Stimulated activated CD4-positive, alpha-beta T cell treated with anti-CD3 and anti-CD28 coated beads, TNF-alpha, amount 100 ng/mL, for 24 hours (primary cell): ENCODE measurements at places on chromosomes 4 and X.

GRCh38 chr4:118076958-118077766 is 42.9 kb downstream of the NDST3 start:
- no peak for DNase-seq

- DNase-seq = no peak
Observed at GRCh38 chr4:53763813-53764597, 172.7 kb upstream of the LNX1 start.

DNA sequence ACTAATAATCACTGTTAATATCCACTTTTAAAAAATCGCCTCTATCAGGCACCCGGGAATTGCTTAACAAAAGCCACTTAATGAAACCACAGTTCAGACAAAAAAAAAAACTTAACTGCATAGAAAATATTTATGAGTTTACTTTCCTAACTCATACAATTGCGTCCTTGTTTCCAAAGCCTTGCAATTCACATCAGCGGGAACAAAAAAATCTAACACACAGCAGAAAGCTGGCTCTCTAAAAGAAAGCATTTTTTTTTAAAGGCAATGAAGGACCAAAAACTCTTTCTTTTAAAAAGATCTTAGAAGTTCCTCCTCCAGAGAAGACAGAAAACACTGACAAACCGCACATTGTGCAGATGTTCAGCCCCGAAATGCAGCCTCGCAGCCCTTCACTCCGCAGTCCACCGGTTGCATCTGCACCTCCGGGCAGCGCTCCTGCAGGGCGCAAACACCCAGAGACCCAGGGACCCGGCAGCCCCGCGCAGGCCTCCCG is 812 bp downstream of the FAT1 start:
- DNase-seq = no peak

GRCh38 chrX:136735601-136736000 is 45.1 kb downstream of the ARHGEF6 start:
- DNase-seq = no peak

DNA sequence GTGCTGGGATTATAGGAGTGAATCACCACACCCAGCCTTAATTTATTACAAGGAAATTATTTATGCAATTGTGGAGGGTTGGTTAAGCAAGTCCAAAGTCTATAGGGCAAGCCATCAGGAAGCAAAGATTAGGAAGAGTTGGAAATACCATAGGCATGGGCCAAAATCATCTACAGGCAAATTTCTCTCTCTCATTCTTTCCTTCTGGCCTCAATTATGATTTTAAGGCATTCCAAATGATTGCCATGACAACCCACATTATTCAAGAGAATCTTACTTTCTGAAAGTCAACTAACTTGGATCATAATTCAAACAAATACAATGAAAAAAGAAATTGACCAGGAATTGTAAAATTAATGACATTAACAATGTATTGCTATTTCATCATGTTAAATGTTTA is 400.8 kb downstream of the GPM6A start:
- no peak for DNase-seq
